Stimulated activated CD4-positive, alpha-beta T cell treated with anti-CD3 and anti-CD28 coated beads, Interleukin-1b, Interleukin-23, amount 100 ng/mL, for 4 hours (primary cell): ENCODE measurements at places on chromosomes 4 and X.
A peak's percentile ranks its signal among the peaks of the same experiment; 100 is the strongest.

- DNase-seq: no peak
Measured at GRCh38 chrX:39736216-39737211, 361.2 kb downstream of the BCOR start.

DNA sequence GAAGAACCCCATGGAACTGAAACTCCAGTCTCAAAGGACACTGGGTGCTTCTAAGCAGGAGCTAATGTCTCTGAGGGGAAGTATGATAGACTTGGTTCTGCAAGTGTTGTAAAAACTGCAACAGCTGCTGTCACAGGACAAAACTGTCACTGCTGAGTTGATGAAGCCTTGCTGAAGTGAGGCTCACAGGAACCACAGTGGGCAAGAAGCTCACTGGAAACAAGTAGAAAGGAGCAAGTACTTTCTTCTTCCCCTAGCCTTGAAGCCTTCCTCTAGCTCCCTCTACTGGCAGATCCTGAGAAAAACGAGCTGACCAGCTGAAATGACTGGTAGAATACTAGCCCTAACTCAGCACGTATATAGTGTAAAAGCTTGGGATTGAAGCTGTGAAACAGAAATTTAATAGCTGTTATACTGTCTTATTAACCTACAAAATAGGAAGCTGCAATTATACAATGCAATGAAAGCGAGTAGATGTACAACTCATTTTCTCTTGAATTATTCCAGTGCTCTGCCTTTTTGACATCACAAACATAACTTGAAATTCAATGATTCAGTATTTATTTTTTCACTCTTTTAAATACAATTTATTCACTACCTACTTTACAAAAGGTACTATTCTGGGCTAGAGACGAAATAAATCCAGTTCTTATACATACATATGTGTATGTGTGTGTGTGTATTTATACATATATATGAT is 91.4 kb downstream of the GABRB1 start:
- DNase-seq: peak; percentile 36

DNA sequence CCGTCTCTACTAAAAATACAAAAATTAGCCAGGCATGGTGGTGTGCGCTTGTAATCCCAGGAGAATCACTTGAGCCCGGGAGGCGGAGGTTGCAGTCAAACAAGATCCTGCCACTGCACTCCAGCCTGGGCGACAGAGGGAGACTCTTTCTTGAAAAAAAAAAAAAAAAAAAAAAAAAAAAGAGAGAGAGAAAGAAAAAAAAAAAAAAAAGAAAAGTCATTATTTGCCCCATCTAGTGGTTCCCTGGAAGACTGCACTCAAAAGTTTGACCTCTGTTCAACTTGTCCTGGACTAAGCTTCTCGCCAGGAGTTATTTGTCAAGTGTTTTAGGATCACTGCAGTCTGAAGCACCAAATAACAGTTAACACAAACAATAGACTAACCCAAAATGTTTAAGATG is 45.3 kb upstream of the KCTD8 start:
- DNase-seq: no peak

DNA sequence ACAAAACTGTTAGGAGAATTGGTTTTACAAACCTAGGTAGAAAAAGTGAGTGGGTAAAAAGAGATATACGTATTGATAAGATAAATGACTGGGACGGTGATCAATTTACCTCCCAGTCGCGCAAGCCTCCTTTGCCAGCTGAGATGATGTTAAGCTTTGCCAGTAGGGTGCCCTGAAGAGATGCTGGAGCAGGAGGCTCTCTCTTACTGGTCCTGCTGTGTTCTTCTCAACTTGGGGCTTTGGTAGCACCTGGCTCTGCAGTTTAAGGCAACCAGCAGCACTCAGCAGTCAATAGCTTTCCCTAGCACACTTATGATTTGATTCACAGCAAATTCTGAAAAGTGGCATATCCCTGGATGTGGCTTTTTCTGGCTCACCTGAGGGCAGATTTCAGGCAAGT is 1461.7 kb downstream of the ADGRL3 start:
- DNase-seq: no peak
